ENCODE measurements at places on chromosomes 13 and 19.

DNA sequence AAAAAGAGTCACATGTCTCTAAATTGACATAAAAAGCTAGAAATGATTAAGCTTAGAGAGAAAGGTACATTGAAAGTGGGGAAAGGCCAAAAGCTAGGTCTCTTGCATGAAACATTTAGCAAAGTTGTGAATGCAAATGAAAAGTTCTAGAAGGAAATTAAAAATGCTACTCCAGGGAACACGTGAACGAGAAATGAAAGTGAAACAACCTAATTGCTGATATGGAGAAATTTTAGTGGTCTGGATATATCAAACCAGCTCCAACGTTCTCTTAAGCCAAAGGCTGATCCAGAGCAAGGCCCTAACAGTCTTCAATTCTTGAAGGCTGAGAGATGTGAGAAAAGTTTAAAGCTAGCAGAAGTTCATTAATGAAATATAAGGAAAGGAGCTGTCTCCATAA, 419.8 kb downstream of the SLITRK6 start:
- DNase-seq: no peak

GRCh38 chr19:13411899-13412298, 94.4 kb downstream of the CACNA1A start:
- DNase-seq: no peak

- no peak for DNase-seq
Measured at GRCh38 chr19:30556230-30556711, 184.1 kb downstream of the ZNF536 start.

GRCh38 chr13:51534041-51534817, 50.0 kb upstream of the WDFY2 start:
- peak; percentile 20 for DNase-seq

- no peak for DNase-seq
Measured at GRCh38 chr13:108985166-108985565, 355.8 kb downstream of the MYO16 start.

DNA sequence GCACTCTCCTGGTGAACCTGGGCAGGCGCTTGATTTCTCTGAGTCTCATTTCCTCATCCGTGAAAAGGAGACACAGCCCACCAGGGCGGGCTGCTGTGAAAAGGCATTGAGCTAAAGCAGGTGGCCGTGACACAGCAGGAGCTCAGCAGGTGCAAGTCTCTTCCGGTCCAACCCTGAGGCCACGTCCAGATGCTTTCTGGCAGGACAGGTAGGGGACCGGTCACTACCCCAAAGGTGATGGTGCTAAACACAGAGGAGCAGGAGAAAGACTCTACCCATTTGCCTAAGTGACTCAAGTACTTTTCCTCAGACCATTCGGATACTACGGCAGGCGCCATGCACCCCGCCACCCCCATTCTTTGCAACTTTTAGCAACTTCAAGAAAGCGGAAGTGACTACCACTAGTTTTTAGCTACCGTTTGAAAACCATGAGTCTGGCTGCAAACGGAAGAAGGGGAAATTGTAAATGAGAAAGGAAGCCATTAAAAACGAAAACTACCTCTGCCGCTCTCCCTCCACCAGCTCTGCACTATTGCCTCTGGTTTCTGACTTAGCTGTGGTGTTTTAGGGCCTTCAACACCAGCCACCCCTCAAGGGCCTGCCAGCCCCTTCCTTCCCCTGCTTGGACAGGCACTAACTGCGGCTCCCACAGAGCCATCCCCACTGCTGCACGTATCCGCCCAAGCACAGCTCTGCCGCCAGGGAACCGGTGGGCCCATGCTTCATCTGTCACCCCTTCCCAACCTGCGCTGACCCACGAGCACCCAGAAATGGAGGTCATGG, 4.8 kb downstream of the PPP6R1 start:
- DNase-seq: peak; percentile 56

GRCh38 chr13:56317841-56318240, 822.9 kb upstream of the PRR20A start:
- DNase-seq: no peak

- no peak for DNase-seq
Measured at GRCh38 chr13:42071672-42072419, 23.4 kb downstream of the DGKH start.

GRCh38 chr13:93118081-93118615, 108.5 kb upstream of the GPC6 start:
- no peak for DNase-seq

GRCh38 chr19:19475849-19476828, 39.2 kb downstream of the TSSK6 start:
- no peak for DNase-seq

GRCh38 chr19:16970821-16971220, 55.8 kb downstream of the CPAMD8 start:
- no peak for DNase-seq

DNA sequence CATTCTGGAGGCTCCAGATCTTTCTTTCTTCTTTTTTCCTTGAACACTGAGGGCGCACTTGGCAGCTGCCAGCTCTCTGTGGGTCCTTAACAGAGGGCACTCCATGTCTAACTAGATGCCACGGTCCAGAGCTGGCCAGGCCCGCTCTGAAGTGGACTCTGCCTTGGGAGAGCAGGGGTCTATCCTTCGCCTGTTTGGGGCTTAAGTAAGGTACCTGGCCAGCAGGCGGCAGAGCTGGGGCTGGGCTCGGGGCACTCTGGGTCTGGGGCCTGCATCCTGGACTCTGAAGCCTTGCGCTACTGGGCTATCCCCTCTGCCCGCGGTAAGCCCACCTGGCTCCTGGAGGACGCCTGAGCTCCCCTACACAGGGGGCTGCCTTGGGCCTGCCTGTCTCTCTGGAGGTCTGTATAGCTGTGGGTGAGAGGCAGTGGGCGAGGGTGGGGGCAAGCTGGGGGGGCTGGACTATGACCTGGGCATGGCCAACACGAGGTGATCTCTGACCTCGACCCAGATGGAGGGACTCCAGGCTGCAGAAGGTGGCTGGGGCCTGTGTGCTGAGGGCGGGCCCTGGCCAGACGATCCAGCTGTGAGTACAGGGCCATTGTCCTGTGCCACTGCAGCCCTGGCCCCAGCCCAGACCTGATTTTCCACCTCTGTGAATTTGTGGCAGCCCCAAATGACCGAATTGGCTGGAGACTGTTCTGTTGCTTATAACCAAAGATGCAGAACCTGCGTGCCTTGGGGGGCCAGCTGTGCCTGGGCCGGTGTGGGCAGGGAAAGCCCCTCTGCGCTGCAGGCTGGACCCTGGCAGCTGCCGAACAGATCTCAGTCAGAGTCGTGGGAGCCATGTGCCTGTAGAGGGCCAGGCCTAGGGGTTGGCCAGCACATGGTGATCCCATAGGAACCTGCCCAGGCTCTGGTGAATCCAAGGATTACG, 26.5 kb downstream of the CEBPG start:
- DNase-seq: no peak

GRCh38 chr13:111404746-111405145, 84.3 kb downstream of the TEX29 start:
- DNase-seq: no peak
